ENCODE measurements at places on chromosomes 3 and 15.

DNA sequence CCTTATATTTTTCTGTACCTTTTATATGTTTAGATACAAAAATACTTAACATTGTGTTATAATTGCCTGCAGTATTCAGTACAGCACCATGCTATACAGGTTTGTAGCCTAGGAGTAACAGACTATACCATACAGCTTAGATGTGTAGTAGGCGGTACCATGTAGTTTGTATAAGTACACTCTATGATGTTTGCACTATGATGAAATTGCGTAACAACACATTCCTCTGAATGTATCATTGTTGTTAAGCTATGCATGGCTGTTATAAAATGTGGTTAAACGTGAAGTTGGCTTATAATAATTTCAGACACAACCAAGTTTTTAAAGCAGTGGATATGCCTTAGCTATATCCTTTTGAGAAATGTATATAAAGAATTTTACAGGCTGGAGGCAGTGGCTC is 328.3 kb downstream of the PLCL2 start:
- no peak for DNase-seq

- DNase-seq = no peak
Measured at GRCh38 chr3:16468002-16468335, 45.5 kb downstream of the RFTN1 start.

- no peak for DNase-seq
Measured at GRCh38 chr15:79240036-79240435, 42.5 kb upstream of the ANKRD34C start.

- DNase-seq = no peak
Measured at GRCh38 chr3:7695049-7695448, 806.6 kb upstream of the LMCD1 start.

GRCh38 chr15:83848315-83849050 is 194.6 kb downstream of the ADAMTSL3 start:
- DNase-seq = no peak

DNA sequence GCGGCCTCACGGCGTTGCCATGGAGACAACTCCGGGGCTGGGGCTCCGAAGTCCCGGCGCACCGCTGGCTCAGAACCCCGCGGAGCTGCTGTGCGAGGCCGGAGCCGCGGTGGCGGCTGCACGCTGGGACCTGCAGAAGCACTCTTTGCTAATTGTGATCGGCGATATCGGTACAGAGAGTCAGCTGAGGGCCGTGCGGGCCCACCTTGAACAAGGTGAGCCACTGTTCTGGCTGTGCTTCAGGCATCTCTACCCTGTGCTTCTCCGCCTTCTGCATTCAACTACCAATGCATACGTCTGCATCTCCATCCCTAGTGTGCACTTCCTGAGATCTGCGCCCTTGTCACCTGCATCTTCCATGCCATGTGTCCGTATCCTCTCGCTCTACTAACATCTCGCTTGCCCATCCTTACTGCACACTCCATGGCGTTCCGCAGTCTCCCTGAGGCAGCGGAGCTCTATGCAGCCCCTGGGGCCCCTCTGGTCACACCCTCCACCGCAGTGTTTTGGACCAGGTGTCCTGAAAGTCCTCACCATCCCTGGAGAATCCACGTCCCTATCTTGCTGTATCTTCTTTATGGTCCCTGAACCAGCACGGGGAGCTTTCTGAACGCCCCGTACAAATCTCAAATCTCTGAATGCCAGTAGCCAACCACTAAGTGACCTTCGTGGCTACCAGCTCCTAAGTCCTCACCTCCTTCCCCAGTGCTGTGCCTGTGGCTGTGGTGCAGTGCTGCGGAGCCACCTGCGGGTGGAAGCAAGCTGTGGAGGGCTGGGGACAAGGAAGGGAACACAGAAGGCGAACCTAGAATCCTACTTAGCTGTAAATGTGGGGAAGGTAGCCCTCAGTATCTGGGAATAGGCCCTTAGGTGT is 6.2 kb upstream of the MAP1A start:
- peak; percentile 52 for DNase-seq

DNA sequence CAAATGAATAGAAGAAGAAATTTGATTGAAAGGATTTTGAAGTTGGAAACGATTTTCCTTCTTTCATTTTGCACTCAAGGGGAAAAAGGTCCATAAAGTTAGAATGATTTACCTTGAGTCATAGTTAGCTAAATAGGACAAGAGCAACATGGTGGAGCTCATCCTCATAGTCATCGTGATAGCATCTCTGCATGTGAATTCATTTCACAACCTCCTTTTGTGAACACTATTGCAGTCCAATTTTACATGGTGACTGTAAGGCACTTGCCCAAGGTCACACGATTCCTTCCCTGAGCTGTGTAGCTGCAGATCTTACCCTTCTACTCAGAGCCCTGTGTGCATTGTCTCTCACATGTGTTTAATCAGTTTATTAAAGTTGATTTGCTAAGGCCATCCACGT is 359.8 kb upstream of the C2CD4B start:
- no peak for DNase-seq

- no peak for DNase-seq
Measured at GRCh38 chr3:99929745-99930139, 112.1 kb downstream of the CMSS1 start.

DNA sequence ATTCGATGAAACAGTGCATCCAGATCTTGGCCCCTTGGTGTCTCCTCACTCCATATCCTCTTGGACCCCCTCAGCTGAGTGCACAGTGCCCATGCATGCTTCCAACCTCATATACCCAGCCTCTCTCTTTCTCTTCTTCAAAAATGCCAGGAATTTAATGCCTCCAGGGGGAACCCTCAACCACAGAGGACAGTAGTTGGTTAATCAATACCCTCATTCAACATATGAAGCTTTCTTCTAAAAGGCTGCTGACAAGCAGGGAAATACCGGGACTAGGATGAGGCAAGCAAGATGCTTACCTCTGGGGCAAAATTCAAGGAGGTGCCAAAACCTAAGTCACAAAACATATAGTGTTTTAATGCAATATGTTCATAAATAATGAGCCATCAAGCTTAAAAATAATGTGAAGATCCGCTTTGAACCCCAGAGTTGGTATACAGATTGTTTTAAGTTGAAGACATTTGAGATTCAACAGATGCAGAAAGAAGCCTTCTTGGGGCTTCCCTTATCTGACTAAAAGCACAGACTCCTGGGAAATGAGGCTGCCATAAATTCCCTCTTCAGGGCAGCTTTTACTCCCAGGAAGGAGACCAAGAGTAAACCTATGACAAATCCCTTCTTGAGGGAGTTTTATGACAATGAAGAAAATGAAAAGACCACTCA is 48.2 kb upstream of the FHIT start:
- no peak for DNase-seq

- DNase-seq = peak; percentile 85
Measured at GRCh38 chr3:10248984-10249748, 907 bp downstream of the TATDN2 start.

DNA sequence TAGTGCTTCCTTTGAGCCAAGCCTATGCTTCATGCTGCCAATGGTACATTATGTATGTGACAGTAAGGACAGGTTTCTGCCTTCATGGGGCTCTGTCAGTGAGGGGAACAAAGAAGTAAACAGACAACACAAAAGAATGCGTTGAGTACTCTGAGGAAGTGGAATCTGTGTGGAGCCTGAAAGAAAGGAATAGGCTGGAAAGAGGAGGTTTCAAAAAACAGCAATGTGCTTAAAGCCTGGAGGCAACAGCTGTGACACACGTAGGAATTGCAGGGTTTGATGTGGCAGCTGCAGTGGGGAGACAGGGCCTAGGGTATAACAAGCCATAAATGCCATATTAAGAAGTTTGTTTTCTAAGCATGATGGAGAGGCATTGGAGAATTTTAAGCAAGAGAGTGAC is 316.7 kb downstream of the CLSTN2 start:
- DNase-seq = no peak

DNA sequence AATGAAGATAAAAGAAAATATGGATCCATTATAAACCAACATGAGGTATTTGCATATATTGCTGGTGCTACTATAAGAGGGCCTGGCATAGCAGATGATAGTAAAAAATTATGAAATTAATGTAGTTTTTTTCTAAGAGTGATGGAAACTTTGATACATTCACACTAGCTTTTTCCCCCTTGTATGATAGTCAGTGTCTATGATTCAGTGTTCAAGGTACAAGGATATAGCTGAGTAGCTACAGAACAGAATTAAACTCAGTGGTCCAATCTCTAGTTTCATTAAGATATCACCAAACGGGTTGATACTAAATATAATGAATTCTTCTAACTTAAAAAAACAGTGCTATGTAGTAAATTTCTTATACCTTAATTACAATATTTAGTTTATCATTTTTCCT is 49.9 kb upstream of the XRN1 start:
- DNase-seq = no peak

- no peak for DNase-seq
Measured at GRCh38 chr15:23629234-23629805, 18.3 kb downstream of the MAGEL2 start.

GRCh38 chr15:40471808-40472150 is 995 bp downstream of the CHST14 start:
- peak; percentile 42 for DNase-seq

- no peak for DNase-seq
Measured at GRCh38 chr3:133230195-133230594, 169.7 kb upstream of the BFSP2 start.

GRCh38 chr3:63274359-63274758 is 3.7 kb upstream of the SYNPR start:
- no peak for DNase-seq

DNA sequence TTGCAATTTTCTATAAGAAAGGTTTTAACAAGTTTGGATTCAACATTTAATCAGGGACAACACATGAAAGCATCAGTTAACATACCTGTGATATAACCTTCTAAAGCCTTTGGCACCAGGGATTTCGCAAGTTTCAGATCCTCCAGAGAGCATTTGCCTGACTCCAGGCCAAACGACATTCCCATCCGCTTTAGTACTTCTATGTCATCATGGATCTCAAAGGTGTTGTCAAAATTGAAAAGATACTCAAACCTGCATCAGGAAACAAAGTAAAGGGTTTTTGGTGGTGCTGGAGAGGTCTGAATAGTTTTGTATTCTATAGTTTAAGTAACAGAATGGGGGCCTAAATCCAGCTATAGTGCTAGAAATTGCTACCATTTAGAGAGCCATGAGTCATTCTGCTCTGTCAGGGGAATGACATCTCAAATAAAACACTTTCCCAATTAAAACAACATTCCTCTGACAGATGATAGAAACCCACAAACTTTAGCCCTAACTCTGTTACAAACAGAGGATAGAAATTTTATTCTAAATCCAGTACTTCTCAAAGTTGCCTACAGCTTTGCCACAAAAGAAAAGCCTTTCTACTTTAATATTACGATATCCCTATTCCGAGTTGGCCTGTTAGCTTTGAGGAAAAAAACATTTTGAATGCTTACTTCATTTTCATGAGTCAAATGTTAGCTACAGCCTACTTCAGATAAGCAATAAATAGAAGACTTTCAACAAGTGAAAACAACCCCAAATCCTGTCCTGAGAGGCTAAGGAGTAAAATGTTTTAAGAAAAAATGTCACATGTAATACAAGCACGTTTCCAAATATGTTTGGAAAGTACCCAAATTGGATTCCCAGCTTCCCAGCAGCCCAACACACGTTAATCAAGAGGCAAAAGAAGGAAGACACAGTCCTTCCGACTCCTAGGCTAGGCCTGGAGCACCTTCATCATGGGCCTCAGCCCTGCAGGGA is 83.4 kb downstream of the ATP1B3 start:
- DNase-seq = no peak

DNA sequence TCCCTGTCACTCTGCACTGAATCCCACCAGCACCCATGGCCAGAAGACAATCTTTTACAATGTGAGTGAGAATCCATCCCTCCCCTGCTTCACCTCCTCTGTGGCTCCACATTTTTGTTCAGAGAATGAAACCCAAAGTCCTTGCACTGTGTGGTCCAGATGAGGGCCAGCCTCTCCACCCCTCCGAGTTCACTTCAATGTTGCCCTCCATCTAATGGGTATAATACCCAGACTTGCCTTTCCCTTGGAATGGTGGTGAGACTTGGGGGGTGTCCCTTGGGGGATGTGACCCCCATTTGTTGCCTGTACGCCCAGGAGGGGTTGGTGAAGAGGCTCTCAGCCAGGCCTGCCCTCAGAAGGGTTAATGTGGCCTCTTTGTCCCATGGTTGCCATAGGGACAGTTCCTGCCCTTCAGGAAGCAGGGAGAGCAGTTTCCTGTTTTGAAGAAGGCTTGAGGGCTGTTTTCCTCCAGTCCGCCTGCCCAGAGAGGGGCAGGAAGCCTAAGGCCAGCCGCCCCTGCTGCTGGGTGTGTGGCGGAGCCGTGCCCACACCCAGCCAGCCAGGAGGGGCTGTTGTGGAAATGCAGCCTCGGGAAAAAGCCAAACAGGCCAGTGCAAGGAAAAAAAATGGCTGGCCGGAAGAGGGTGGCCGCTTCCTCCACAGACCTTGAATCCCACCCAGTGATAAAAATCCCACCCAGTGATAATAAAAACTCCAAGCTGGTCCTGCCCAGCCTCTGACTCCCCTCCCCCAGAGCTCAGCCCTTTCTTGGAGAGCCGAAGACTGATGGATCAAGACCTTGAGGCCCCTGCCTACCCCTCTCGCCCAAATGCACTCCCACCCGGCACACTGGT is 14.6 kb upstream of the FGD5 start:
- DNase-seq = no peak

DNA sequence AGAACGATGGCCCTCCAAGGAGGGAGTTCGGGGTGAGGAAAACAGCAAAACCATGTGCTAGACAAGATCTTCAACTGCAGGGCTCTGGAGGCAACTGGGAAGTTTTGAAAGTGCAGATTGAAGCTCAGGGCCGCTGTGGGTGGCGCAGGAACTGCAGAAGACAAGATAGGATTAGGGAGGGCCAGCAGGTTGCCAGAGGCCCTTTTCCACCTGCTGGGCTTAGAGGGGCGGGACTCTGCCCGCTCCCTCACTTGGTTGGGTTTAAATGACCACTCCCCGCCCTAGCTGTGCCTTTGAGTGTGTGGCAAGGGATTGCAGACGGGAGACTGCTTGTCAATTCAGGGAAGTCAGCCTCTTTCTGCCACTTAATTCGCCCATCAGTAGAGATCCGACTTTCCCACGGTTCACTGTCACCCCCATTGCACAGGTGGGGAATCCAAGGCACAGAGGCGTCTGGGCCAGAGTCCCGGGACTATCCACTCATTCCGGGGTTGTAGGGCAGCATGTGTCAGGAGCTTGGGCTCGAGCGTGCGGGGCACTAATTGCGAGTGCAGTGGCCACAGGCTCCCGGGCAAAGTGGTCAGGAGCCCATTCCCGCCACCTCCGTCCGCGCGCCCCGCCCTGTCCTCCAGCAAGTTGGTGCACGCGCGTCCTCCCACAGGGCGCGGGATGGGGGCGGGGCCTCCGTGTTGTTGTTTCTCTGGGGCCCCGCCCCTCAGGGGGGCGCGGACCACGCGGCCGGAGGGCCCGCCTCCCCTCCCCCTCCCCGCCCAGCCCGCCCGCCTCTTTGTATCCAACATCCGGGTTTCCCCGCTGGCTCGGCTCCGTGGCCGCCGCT is at the start of gene ACVR2B:
Gene ACVR2B (plus strand): TSS at position 816 of the 838 bp plus-strand sequence. CDS start 433 bp downstream, outside the sequence.
- DNase-seq = peak; percentile 85

GRCh38 chr3:134615743-134616142 is 35.1 kb downstream of the KY start:
- DNase-seq = no peak

GRCh38 chr15:27201425-27201824 is 230.4 kb downstream of the GABRG3 start:
- DNase-seq = no peak

Data from activated CD4-positive, alpha-beta T cell treated with anti-CD3 and anti-CD28 coated beads for 36 hours (primary cell).